ENCODE measurements at places on chromosomes 13 and 19.
A peak's percentile ranks its signal among the peaks of the same experiment; 100 is the strongest.

DNA sequence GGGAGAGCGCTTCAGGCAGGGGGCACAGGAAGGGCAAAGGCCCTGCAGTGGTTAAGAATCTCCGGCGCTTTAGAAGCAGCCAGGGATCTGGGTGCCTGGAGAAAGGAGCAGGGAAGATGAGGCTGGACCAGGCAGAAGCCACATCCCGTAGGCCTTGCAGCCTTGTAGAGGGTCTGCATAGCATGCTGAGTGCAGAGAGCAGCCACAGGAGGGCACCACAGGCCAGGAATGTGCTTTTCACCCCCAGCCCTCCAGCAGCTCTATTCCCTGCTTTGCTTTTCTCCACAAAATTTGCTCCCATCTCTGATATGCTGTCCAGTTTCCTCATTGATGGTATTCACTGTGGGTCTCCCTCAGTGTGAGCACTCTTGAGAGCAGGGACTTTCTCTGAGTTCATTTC is 5.7 kb downstream of the WDR62 start:
- peak; percentile 36 for DNase-seq

DNA sequence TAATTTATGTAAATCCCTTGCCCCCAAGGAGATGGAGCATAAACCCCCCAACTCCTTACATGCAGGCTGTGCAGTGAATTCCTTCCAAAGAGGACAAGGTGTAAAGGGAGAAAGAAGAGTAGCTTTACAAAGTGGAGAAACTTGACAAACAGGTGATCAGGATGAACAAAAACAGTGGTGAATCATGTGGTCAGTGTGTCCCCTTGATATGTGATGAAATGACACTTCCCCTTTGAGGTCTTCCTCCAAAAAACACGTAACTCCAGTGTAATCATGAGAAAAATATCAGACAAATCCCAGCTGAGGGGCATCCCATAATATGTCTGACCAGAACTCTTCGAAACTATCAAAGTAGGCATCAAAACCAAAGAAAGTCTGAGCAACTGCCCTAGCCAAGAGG is 29.5 kb upstream of the AKT2 start:
- DNase-seq: no peak

DNA sequence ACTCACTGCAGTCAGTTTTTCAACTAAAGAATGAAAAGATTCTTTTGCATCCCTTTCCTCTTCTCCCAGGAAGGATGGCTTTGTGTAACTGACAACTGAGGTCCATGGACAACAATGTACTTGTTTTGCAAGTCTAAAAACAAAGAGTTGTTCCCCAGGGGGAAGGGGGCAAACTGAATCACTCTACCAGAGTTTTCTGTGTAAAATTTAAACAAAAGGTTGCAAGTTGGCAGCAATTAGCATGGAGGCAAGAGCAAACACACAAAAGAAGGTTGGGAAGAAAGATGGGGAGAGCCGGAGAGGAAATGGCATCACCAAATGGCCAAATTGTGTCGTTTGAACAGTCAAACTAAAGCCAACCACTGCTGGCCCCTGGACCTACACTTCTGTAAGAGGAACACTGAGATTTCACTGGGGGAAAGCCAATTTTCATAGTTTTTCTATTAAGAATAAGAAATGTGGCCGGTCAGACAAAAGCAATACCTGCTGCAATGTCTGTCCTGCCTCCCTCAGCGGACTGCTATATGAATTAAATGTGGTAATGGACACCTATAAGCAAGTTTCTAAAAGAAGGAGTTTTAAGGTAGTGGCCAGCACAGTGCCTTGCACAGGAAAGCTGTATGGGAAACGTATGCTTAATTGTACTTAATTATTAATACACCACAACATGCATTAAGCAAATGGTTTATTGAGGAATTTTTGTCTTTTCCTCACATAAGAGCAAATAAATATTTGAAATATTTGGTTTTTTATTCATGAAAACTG is 16.1 kb upstream of the SACS start:
- no peak for DNase-seq

DNA sequence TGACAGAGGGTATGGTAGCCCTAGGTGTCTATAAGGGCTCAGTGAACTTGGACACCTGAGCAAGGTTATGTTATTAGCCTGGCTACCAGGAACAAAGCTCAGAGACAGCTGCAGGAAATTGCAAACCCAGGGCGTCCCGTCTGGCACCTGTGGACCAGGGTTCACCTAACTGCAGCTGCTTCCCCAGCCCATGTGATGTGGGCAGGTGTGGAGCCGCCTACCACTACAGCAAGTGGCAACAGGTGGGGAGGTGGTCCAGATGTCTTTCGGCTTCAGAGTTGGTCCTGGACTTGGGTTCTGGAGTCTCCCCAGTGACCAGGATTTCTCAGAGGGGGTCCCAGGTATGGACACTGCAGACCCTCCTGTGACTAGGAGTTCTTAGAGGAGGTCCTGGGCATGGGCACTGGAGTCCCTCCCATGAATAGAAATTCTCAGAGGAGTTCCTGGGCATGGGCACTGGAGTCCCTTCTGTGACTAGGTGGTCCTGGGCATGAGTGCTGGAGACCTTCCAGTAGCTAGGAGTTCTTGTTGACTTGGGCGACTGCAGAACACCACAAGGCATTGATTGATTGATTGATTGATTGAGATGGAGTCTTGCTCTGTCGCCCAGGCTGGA is 25.2 kb downstream of the ACTL9 start:
- DNase-seq: no peak

- DNase-seq: no peak
Observed at GRCh38 chr13:114088234-114088633, 44.2 kb downstream of the RASA3 start.

GRCh38 chr19:30229525-30230174 is 142.5 kb upstream of the ZNF536 start:
- DNase-seq: no peak

DNA sequence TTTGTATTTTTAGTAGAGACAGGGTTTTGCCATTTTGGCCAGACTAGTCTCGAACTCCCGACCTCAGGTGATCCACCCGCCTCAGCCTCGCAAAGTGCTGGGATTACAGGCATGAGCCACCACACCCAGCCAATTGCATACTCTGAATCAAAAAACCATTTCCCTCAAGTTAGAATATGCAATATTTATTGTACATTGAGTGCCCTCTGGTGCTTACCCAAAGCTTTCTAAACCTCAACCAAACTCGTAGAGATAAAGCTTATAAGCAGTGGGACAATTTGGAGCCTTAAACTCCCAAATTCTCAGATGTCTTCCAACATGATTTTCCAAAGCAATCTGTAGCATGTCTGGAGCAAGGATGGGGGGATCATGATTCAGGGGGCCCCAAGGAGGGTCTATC is 22.4 kb downstream of the RFXAP start:
- DNase-seq: no peak

DNA sequence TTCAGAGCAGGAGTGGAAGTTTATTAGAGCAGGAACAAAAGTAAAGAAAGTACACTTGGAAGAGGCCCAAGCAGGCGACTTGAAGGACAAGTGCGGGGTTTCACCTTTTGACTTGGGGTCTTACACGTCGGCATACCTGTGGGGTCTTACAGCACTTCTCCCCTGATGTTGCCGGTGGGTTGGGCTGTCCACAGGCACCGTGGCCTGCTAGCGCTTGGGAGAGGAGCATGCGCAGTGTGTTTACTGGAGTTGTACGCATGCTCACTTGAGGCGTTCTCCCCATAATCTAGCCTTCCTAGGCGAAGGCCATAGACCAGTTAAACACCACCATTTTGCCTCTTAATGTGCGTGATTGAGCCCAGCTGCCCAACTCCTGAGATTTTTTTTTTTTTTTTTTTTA is 25.0 kb upstream of the PLEKHF1 start:
- no peak for DNase-seq

DNA sequence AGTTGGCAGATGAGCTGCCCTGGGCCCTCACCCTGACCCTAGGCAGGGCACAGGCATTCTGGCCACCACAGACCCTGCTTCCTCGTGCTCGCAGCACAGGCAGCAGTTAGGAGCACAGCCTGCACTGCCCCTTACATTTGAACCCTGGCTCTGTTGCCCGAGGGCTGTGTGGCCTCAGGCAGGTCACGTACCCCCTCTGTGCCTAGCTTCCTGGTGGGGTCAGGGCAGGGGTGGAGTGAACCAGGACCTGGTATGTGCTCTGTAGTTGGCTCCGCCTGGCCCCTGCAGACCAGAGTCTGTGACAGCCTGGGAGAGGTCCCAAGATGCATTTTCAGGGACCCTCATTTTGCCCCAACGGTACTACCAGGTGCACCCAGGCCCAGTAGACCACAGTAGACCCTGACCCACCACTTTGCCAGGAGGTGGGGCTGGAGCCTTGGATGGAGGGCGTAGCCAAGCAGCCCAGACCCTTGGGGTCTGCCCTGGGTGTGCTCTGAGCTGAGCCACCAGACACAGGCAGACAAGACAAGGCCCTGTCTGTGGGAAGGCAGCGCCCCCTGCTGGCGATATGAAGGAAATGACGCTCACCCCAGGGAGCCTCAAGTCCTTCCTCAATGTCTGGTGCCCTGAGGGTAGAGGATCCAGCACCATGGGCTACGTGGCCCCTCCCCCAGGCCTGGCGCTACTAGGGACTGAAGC is 9.1 kb downstream of the LYL1 start:
- no peak for DNase-seq

DNA sequence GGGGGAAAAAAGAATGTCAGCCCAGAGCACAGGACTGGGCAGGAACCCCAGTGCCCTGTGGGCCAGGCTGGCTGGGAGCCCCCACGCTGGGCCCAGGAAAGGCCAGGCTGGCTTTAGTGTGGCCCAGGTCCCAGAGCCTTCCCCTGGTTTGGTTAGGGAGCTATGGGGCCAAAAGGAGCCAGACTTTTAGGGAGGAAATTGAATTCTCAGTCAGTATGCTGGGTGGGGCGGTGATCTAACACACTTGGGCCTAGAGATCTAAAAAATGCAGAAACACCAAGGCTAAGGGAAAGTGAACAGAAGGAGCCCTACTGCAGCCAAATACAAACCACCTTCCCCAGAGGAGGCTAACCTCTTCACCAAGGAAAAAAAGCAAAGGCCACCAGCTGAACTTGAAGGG is 137.5 kb downstream of the CRYL1 start:
- no peak for DNase-seq

- DNase-seq: no peak
Observed at GRCh38 chr13:35567406-35567980, 91.0 kb upstream of the MAB21L1 start.

DNA sequence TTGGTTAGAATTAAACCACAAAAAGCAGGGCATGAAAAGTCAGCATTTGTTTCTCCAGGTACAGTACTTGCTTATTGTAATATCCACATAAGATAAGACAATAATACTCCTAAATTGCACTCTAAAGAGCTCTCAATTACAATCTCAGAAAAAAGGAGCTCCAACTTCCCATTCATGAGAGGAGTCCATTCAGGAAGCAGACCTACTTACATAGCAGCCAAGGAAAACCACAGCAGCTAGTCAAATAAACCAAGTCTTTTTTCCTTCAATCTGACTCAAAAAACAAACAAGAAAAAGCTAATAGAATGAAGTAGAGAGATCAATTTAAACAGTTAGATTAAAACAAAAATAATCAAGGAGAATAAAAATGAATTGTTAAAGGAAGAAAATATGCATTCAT is 885.2 kb upstream of the SLITRK6 start:
- DNase-seq: no peak

DNA sequence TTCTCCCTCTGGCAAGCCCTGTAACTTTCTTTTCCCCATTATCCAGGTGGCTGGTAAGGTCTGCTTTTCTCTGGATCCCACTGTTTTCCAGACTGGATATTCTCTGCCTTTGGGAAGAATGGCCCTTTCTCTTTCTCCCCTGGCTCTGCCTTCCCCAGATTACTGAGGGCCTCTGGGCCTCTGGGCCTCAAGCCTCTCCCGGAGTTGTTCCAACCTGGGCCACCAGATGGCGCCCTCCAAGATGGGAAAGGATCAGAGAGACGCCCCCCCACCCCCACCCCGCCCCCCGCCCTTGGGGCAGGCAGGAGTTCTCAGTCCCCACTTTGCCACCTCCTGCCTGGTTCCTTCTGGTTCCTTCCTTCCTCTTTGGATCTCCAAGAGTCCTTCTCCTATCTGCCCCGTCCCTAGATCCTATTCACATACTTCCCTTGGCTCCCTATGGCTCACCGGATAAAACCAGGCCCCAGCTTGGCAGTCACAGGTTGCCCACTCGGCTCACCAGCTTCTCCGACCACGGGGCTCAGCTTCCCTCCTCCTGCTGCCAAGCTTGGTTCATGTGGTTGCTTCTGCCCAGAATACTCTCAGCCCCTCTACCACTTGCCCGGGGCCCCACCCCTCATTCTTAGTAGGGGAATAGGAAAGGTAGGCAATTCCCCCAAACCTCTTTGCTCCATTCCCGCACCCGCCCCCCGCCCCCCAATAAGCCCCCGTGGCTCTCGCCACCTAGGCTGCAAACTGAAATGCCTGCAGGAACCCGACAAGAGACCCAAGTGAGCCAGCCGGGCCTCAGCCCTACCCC is 13.1 kb downstream of the EPS8L1 start:
- no peak for DNase-seq

DNA sequence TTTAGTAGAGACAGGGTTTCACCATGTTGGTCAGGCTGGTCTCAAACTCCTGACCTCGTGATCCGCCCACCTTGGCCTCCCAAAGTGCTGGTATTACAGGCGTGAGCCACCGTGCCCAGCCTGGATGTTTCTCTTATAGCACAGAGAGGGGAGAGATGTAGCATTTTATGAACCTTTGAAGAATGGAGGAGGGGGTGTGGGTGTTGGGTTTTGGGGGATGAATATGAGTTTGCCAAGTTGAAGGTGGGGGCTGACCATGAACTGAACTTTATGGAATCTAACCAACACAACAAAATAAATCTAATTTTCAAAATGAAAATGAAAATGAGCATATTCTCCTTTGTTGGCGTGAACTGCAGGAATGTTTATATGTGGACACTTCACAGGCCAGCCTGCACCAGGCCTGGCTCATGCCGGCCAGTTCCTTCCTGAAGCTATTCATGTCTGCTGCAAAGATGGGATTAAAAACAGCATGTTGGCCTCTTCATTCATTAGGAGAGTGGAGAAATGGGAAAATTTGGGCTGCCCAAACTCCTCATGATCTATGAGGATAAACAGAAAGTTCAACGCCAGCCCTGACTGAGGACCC is 39.5 kb upstream of the HOMER3 start:
- no peak for DNase-seq

DNA sequence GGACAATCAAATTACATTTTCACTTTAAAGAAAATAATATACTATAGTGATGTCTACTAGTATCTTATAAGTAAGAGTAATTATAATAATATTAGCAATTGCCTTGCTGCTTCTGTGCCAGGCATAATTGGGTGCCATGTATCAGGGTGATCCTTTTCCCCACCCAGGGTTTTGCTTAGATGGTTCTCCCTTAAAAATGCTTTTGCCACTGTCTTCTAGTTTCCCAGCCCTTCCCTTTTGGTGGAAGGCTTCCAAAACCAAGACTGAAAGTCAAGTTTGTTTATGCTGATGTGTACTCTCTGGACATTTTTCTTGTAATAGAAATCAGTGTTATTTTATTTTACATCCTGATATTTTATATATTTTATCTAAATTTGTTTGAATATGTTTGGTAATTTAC is 77.8 kb downstream of the ITGBL1 start:
- DNase-seq: no peak

DNA sequence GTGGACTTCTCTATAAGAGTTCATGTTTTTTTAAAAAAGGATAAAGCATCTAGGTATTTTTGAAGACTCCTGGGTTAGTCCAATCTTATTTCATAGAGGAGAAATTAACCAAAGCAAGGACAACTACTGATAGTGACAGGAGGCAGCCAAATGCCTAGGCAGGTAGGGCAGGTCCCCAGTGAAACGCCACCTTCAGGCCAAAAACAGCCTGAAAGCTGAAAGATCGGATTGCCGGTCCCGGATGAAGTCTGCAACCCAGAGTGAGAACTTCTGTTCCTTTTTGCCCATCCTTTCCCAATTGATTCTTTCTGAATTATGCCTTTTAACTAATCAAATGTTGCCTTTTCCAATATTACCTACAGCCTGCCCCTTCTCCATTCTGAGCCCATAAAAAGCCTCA is 6.1 kb upstream of the GGACT start:
- DNase-seq: no peak

Measured in pulmonary artery endothelial cell (primary cell).